Dorsolateral prefrontal cortex (tissue), 122 donors: ENCODE measurements at places on chromosomes 4 and X.

- no peak for DNase-seq
Observed at GRCh38 chr4:56430203-56430602, 5.2 kb downstream of the PPAT start.

DNA sequence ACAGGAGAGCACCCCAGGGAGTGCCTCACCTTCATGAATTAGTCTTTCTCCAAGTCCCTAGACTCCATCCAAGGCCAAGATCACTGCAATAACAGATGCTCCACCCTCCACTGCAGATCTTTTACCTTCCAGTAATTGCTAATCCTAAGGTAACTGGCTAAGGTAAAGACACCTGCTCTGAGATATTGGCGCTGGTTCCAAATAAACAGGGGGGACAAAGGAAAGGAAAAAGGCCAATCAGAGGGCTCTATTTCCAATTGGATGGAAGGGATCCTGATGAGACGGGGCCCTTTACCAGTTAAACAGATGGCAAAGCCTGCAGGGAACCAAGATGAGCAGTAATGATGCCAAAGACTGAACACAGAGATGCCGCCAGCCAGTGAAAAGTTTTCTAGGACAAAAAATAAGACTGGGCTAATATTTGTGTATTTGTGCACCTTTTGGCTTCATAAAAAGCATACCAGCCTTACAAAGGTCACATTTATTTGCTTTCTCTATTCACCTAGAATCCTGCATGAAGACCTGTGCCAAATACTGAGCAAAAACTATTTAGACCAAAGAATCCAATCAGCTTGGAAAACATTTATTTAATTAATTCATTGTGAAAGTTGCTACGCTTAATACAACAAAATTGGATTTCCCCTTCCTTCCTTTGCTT lies 148.5 kb downstream of the PPP3CA start:
- DNase-seq: no peak

DNA sequence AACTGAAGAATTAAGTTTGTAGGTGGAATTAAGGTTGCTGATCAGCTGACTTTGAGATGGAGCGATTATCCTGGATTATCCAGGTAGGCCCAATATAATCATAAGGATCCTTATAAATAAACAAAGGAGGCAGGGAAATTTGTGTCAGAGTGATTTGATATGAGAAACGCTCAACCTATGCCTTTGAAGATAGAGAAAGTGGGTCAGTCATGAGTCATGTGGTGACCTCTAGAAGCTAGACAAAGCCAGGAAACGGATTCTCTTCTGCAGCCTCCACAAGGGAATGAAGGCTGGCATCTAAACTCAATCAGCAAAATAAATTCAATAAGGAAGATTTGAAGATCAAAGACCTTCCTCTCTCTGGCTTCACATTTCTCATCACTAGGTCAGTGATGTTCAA lies 41.5 kb upstream of the SMIM10 start:
- DNase-seq: no peak

DNA sequence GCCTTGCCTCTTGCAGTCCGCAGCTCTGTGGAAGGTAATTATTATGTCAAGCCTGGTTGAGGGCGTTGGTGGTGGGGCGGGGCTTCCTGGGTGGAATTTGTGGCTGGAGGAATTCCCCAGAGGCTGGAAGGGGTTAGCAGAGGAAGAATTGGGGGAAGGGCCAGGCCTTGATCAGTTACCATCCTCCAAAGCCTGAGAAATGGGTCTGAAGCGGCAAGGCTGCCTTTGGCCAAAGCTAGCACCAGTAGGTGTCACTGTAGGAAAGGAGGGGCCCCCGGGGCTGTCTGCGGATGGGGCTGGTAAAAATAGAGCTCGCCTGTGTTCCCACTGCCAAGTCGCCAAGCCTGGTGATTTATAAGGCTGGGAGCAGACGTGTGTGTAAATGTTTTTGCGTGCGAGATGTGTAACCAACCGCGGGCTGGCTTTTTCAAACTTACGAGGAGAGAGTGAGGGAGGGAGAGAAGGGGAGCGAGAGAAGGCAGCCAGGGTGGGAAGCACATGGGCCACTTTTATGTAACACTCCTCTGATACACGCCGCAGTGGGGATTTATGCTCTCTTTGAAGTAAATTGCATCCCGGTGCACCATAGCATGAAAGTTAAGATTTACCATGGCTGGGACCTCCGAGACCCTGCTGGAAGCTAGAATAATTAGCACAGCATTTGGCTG lies 367.0 kb downstream of the BCOR start:
- peak; percentile 72 for DNase-seq

GRCh38 chr4:1330761-1331590 lies 16.0 kb upstream of the UVSSA start:
- no peak for DNase-seq

- DNase-seq: no peak
Observed at GRCh38 chr4:16684097-16684496, 214.3 kb downstream of the LDB2 start.

GRCh38 chr4:169690787-169691186 lies 67.0 kb downstream of the HPF1 start:
- DNase-seq: no peak

- DNase-seq: no peak
Observed at GRCh38 chrX:73215246-73215645, 595 bp upstream of the NAP1L2 start.

DNA sequence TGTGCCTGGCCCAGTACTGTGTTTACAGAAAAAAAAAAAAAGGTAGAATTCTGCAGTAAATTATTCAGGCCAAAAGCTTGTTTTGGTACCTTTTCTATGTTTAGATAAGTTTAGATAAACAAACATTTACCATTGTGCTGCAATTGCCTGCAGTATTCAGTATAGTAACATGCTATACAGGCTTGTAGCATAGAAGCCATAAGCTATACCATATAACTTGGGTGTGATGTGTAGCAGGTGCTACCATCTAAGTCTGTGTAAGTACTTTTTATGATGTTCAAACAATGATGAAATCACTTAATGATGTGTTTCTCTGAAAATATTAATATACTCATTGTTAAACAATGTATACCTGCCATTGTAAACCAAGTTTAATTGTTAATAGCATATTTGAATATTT lies 241.6 kb upstream of the HS3ST1 start:
- no peak for DNase-seq

DNA sequence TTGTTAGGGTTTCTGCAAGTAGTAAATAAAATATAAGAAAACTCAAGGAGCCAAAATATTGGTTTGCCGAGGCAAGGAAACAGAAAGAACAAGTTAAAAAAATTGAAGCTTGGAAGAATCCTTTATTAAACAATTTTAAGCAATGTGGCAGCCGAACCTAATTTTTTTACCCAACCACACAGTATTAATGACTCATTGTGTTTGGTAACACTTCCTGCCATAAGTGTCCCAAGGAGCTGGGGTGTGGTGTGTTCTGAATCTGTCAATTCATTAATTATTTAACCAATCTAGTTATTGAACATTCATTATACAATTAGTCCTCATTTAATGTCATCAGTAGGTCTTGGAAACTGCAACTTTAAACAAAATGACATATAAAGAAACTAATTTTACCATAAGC lies 19.3 kb upstream of the CPE start:
- DNase-seq: no peak

- DNase-seq: no peak
Observed at GRCh38 chr4:90544532-90545045, 417.4 kb downstream of the CCSER1 start.

- DNase-seq: no peak
Observed at GRCh38 chrX:123749643-123750042, 16.8 kb upstream of the THOC2 start.

DNA sequence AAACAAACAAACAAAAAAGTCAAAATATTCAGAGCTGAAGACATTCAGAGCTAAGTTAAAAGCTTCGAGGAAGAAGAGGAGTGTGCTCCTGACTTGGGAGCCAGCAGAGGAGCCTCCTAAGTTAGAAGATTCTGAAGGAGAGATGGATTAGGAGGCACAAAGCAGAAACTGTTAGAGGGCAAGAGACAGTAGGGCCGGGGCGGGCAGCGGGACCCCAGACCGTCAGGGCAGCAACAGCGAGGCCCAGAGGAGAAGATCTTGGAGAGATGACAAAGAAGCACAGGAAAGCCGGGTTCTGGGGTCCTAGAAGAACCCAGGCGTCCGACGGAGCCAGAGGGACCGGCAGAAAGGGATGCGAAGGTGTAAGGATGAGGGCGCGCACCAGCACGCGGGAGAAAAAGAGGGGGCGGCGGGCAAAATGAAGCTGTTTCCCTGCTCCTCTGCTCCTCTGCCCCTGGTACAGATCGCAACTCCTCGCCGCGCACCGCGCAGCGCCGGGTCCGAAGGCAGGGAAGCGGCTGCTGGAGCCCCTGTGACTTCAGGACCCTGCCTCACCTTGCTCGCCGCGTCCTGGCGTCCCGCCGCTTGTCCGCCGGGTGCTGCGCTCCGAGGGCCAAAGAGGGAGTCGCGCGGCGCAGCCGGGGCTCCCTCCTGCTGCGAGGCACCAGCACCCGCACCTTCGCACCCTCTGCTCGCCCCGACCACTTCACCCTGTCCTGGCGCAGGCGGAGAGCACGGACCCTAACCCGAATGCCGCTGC lies 477 bp downstream of the KLHL13 start:
- DNase-seq: no peak

DNA sequence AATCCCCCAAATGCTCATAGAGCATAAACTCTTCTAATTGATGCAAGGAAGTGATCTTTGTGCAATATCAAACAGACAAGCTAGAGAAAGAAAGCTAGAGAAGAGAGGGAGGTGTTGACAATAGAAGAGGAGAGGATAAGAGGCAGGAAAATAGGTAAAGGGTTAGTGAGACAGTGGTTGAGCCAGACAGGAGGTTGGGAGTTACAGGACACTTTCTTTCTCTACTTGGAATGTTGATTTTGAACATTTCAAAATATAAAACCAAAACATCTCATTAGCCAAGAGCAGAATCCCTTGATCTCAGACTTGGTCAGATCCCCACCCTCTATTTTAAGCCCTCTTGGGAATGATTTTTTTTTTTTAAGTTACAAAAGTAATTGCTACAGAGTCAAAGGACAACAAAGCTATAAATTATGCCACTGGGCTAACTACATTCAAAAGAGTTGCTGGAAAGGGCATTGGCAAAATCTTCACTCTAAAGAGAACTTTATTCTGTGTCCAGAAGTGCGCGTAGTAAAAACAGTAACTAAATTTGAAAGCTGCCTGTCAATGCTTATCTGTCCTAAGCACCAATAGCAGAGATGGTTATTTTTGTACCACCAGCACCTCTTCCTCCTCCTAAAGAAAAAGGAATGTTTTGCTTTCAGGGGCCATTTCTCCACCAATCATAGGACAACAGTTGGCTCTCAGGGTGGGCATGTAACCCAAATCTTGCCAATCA lies 133.8 kb downstream of the PDGFC start:
- no peak for DNase-seq

DNA sequence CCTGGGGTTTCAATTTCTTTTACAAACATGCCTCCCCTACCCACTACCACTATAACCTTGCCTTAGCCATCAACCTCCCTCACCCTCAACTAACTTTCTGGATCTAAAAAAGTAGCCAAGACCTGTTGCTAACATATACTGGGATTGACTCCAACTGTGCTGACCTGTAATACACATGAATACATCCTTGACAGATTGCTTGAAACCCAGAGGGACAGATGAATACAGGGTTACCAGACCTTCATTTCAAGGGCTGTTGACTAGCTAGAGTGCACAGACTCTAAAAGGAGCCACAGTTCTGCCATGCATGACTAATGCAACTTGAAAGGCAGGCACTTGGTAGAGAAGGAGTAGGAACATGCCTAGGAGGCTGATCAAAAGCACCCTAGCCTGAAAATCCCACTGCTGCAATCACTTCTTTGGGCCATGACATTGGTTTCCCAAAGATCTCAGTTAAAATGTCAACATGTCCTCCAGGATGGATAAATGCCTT lies 121.0 kb downstream of the PCDH19 start:
- DNase-seq: no peak

DNA sequence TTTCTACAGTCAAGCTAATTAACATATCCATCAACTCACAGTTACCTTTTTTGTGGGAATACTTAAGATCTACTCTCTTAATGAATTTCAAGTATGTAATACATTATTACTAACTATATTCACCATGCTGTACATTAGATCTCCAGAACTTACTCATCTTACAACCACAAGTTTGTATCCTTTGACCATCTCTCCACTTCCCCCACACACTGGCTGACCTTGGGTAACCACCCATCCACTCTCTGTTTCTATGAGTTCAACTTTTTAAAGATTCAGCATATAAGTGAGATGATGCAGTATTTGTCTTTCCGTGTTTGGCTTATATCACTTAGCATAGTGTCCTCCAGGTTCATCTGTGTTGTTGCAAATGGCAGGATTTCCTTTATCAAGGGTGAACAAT lies 30.5 kb upstream of the MAGED1 start:
- DNase-seq: no peak

GRCh38 chr4:38804654-38805295 lies at the start of gene TLR1:
TSS of gene TLR1 (minus strand) at chr4:38804791. CDS start at chr4:38798831, 5,960 bp downstream.
- DNase-seq: no peak

- no peak for DNase-seq
Observed at GRCh38 chr4:5191831-5192230, 140.6 kb downstream of the STK32B start.

DNA sequence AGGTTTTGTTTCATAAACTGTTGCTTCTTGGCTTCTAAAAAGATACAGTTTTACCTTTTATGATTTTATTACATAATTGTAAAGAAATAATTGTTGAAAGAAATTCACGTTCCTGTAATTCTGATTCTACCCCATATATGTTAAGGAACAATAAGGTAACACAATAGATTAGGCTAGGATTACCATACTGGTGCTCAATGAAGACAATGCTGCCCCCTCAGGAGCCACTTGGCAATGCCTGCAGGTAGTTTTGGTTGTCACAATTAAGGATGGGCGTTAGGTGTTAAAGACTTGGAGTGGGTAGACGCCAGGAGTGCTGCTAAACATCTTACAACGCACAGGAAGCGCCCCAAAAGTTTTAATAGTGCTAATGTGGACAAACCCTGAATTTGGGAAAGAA lies 133.2 kb downstream of the NLGN4X start:
- no peak for DNase-seq

DNA sequence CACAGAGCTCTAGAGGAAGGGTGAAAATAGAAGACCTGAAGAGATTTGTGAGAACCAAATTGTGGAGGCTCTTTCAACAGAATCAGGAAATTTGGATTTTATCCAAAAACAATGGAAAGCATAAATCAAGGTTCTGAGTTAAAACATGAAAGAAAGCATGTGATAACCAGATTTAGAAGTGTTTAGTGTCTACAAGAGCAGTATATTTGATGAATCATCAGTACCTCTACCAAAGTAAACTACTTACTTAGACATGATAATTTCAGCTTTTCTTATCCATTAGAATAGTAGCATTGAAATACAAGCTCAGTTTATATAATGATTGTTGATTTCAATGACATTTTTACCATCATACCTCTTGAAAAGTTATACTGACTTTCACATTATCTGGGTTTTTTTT lies 25.9 kb upstream of the INTU start:
- no peak for DNase-seq

GRCh38 chrX:153462291-153462690 lies 8.1 kb downstream of the HAUS7 start:
- DNase-seq: no peak

DNA sequence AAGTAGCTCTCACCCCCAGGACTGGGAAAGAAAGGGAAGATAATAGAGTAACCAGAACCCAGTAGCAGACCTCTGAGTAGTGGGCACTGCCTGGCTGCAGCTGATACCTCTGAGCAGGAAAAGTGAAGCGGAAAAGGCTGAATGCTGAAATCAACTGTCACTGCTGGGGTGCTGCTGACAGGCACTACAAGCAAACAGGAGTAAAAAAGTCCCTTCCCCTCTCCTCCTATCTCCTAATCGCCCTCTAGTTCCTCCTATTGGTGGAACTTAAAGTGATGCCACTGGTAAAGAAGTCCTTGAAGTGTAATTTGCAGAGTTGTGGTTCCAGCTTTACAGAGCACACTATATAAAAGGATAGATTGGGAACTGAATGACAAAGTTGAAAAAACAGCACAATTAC lies 32.8 kb upstream of the GLRB start:
- no peak for DNase-seq

- peak; percentile 70 for DNase-seq
Observed at GRCh38 chrX:153687121-153688039, at the start of gene SLC6A8. TSS of gene SLC6A8 (plus strand) at chrX:153687926. CDS start at chrX:153688575, 649 bp downstream.
